Karpas-422 (cell line): ENCODE measurements at places on chromosomes 6 and 20. TPM values are rescaled to one million over a fixed set of nuclear protein-coding genes. Genes with fewer than 3 reads are reported as not detected.

Gene PRDM13
- total RNA-seq = not detected in 2 replicates

Gene CLDN20
- not detected in 2 replicates for total RNA-seq

Gene PBOV1
- not detected in 2 replicates for total RNA-seq

Gene OR2J3
- not detected in 2 replicates for total RNA-seq

Gene PTK6
- 0.51 TPM in 1 of 2 replicates, not detected in the other for total RNA-seq

Gene RPP40
- total RNA-seq = 11.4 and 30.3 TPM in 2 replicates

Gene GTSF1L
- not detected in 2 replicates for total RNA-seq

Gene CAGE1
- not detected in 2 replicates for total RNA-seq

Gene IPCEF1
- total RNA-seq = not detected in 2 replicates

Gene HLA-A
- total RNA-seq = 739 and 1,496 TPM in 2 replicates

Gene TBP
- 16.2 and 26.5 TPM in 2 replicates for total RNA-seq

Gene FGD2
- total RNA-seq = 37.1 and 53.0 TPM in 2 replicates

Gene CRISP2
- not detected in 2 replicates for total RNA-seq

GRCh38 chr6:93515736-93516135, 96.4 kb upstream of the EPHA7 start:
- DNase-seq = no peak

DNA sequence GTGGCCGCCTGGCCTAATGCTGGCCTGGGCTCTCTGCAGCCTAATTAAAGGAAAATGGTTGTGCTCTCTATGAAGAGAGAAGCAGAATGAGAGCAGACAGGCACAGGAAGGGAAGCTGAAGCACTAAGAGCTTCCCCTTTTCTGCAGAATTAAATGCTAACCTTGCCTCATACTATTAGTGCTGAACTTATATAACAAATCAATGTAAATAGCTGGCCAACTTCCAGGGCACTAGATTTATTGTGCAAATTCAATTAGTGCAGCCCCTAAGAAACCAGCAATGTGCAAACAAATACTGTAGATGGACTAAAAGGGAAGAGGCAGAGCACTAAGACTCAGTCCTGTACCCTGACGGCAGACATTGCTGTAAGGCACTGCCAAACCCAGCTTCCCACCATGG, 36.1 kb upstream of the INSM1 start:
- peak; percentile 42 for DNase-seq

DNA sequence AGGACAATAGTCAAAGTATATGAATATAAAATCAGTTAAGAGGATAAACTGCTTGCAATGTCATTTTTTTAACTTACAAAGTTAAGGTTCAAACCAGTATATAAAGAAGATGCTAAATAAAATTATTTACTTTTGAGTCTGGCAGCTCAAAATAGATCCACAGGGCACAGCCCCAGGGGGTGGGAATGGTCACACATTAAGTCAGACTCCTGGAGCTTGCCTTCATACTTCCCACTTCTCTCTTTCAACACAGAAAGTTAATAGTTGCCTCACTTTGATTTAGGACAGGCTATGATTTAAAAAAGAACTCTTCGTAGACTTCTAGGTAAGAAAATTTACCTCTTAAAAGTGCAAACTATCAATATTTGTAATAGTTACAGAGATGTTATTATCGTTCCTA, 158.3 kb upstream of the RUNX2 start:
- no peak for DNase-seq

DNA sequence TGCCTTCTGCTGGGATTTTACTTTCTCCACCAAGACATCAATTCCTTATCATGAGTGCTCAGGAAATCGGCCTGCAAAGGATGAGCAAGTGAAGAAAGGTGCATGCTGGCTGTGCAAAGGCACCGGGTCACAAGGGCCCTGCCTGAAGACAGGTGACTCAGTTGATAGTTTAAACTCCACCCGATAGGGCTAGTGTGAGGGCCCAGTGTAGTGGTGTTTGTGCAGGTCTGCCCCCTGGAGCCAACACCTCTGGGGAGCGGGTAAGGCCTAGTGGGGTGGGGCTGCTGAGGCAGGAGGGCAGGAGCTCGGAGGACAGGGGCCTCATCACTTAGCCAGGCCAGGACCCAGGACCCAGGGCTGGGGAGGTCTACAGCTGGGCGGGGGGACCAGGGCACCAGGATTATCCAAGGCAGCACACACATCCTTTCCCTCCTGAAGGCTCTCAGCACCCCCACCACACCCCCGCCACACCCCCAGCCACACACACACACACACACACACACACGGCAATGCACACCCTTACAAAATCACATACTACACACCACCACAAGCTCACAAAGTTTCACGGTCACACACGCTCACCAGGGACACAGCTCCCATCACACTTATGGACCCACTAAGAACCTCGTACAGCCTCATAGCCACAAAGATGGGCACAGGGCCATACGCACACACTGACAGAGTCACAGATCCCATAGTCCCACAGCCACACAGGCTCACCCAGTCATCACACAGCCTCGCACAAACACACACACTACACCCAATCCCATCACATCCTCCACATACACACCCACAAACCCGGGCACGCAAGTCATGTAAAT, 75.4 kb downstream of the GRM4 start:
- DNase-seq = no peak

DNA sequence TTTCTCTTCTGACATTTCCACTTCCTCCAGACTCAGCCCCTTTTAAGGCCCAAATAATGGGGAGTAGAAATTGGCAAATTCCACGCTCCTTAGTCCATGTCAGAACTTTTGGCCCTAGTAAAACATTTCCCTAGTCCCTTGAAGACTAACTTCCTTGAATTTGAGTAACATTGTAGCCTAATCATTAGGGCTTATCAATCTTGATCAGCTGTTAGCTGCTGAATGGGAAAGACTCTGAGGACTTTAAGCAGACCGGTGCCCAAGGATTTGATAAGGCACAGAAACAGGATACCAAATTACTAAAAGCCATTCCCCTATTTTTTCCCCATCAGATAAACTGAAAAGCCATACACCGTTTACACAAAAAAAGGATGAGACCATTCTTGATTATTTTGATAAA, 37.0 kb upstream of the ECI2 start:
- no peak for DNase-seq

- no peak for DNase-seq
Observed at GRCh38 chr20:3660262-3661059, 2.7 kb downstream of the GFRA4 start.

GRCh38 chr6:134674562-134674961, 275.3 kb downstream of the ALDH8A1 start:
- DNase-seq = no peak

DNA sequence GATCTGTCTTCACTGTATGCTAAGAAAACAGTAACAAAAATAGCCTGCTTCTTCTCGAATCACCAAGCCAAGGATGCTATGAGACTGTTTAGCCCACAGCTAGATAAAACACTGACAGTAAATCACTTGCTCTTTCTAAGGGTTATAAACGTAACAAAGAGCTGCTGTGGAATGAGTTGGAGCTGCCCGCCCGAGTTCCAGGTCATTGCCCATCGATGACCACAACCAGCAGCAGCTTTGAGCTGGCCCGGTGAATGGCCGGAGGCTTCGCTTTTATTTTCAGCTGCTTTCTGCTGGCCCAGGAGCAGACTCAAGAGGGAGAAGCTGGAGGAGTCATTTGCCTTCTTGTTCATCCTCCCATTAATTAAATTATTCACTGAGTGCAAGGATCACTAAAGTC, 82.2 kb upstream of the CDH4 start:
- DNase-seq = no peak

GRCh38 chr6:112600168-112600567, 253.0 kb downstream of the RFPL4B start:
- no peak for DNase-seq

DNA sequence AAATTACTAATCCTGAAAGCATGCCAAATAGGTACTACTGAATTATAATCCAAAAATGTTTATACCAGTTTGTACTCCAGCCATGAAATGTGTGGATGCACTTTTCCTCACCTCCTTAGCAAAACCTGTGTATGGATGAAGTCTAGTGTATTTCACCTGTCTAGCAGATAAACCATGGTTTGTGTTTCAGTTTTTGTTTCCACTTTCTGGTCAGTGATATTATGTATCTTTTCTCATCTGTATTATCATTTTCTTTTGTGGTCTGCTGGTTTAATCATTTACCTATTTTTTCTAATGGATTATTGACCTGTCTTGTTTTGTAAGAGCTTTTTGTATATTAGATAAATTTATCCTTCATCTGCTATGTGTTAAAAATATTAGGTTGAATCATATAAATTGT, 41.0 kb upstream of the TMEM217 start:
- no peak for DNase-seq

GRCh38 chr6:4914420-4915159, 89.2 kb downstream of the RPP40 start:
- DNase-seq = no peak

GRCh38 chr20:46562373-46563169, 12.1 kb upstream of the OCSTAMP start:
- peak; percentile 89 for DNase-seq

DNA sequence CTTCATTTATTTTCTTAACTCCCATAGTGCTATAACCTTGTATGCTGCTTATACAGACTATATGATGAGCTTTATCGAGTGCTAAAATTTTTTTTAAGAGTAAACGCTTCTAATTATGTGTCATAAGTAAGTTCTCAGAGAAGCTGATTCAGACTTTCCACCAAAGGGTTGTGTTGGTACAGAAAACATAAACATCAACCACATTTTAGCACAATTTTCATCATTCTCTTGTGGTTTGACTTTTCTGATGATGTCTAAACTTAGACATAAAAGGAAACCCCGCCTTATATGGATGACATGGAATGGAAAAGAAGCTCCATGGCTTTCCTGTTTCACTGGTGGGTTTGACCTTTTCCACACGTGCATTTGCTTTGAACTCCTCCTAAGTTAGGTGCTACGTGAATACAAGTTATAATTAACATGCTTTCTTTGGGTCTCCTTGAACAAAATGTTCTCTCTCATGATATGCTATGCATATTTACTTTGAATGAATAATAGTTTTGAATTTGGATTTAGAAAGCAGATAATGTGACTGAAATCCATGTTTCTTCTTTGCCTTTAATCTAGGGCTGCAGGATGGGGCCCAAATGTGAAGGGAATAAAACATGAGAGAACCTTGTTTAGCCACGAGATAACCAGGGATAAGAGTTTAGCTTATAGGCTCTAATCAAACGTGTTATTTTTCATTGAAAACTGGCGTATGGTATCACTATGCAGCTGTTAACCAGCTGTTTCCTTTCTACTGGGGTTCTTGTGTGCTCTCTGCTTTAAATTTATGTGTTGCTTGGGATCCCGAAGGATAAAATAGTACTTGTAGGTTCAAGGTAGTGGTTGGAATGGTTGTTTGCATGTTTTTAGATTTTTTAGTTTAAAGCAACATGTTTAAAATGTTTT, 127.1 kb upstream of the AHI1 start:
- no peak for DNase-seq

- DNase-seq = no peak
Observed at GRCh38 chr6:52929321-52930164, 20.0 kb upstream of the GSTA3 start.

DNA sequence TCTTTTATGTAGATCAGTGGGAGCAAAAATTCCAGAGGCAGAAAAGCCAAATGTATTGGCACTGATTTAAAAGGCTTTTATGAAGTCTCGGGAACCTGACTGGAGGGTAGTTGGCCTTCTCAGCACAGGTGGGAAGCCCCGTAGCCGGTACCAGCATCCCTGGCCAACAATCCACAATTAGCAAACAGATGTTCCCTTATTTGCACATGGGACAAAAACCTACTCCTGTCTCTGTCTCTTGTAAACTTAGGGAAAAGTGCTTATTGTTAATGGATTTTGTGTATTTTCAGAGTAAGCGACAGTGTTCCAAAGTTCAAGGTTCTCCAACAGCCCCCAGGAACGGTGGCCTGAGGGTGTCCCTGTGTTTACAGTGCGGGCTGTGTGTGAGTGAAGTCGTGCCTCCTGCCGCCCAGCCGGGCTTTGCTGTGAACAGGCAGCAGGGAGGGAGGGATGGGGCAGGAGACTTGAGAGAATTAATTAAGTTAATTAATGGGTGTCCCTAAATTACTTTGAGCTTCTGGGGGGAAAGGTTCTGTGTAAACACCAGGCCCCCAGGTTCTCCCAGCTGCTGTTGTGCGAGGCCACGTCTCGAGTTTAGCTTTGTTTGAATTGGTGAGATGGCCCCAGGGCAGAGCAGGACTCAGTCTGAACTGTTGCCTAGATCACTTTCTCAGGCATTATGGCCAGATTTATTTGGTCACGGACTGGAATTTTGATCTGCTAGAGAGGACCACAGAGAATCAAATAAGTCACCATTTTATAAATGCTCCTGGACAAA, 3.9 kb downstream of the SYNJ2 start:
- no peak for DNase-seq
